ENCODE measurements at places on chromosomes 5 and 9.
A peak's percentile ranks its signal among the peaks of the same experiment; 100 is the strongest.

GRCh38 chr5:83281176-83281575, 190.4 kb upstream of the VCAN start:
- DNase-seq: no peak

DNA sequence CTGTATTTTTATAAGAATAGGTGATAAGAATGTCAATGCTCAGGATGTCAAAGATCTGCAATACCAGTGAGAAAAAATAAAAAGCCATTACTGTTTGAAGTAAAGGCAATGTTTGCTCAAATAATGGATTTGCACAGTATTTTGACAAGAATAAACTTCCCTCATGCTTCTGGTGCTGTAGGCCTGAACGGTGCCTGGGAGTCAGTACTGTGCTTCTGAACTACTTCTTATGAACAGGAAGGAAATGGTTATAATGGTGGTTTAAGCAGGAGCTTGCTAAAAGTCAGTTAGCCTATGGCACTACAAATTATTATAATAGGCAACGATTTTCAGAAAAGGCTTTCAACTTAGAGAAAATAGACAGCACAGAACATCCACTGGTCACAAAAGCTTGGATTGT, 548.3 kb upstream of the CDH18 start:
- no peak for DNase-seq

GRCh38 chr5:120806202-120806601, 342.1 kb downstream of the PRR16 start:
- no peak for DNase-seq

DNA sequence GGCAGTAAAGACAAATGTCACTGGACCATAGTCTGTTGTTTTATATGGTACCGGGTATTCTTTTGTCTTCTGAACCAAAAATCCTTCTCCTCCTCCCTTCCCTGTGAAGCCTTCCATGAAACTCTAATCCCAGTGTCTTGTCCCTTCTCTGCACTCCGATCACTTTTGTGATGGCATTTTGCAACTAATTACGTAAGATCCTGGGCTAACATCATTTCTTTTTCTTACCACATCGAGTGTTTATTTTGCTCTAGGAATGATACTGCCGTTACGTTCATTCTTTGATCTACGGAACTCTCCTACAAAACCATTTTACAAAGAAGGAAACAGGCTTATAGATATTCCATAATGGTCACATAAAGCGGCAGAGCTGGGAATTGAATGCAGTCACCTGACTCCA, 33.7 kb downstream of the SNX18 start:
- no peak for DNase-seq

GRCh38 chr5:67160985-67161384, 35.6 kb downstream of the CD180 start:
- peak; percentile 47 for DNase-seq

DNA sequence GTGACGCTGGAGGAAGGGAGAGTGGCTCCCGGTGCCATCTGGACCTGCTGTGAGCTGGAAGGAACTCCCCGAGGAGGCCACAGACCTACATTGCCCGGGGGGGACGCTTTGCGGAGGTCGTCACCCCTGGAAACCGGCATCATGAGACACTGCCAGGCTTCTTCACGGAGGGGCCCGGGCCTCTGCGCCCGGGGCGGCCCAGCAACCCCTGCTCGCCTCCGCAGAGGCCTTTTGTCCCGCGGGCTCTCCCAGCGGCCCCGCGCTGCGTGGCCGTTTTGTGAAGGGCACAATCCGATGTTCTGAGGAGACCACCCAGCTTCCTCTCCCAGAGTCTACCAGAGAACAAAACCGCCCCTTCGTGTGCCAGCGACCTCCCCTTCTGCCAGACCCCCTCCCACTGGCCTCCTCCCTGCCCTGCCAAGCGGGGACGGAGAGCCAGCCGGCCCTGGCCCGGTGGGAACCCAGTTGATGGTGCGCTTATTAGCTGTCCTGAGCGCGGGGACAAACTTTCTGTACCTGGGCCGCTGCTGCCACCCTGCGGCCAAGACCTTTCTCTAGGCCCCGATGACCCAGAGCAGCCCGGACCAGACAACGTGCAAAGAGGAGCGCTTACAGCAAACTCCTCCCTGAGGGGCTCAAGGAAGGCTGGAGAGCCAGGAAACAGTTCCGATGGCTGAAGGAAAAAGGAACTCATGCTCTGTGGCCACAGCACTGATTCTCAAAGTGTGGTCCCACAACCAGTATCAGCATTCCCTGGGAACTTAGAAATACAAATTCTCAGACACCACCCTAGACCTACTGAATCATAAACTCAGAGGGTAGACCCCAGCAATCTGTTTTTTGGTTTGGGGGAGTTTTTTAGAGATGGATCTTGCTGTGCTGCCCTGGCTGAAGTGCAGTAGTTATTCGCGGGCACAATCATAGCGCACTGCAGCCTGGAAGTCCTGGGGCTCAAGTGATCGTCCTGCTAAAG, 86.7 kb downstream of the SLC1A3 start:
- DNase-seq: peak; percentile 69

- DNase-seq: no peak
Measured at GRCh38 chr5:155193029-155193428, 179.5 kb downstream of the KIF4B start.

- no peak for DNase-seq
Measured at GRCh38 chr9:118215549-118215948, 511.3 kb downstream of the TLR4 start.

DNA sequence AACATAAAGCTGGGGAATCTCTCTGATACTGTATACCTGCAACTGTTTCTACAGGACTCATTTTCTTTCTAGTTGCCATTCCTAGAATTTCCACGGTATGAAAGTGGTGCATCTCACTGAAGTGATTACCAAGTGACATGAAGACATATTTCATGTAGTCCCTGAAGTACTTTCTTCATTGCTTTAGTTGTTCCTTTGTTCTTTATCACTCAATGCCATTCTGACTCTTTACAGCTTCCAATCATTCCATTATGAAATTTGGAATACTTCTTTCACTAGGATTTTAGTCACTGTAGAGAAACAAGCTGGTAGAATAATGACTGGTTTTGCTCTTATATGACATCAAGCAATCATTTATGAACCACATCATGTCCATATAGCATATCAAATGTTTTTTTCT, 645.1 kb downstream of the CDH18 start:
- DNase-seq: no peak

GRCh38 chr9:93891050-93891449, 64.1 kb downstream of the BARX1 start:
- DNase-seq: no peak

DNA sequence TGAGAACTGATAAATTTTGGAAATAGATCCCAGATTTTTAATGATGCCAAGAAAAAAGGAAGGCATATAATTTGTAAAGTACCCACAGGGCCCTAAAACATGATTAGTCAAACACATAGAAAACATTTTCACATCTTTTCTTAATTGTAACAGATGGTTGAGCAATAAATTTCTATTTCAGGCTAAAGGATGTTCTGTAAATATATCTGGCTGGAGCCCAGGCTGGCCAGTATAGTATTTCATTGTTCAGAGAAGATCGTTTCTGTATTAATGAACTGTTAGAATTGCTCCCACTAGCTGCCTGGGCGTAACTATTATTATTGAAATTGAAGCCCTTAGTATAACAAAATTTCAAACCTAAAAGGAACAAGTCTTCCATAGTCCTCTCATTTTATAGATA, 105.3 kb upstream of the SMC2 start:
- DNase-seq: no peak

DNA sequence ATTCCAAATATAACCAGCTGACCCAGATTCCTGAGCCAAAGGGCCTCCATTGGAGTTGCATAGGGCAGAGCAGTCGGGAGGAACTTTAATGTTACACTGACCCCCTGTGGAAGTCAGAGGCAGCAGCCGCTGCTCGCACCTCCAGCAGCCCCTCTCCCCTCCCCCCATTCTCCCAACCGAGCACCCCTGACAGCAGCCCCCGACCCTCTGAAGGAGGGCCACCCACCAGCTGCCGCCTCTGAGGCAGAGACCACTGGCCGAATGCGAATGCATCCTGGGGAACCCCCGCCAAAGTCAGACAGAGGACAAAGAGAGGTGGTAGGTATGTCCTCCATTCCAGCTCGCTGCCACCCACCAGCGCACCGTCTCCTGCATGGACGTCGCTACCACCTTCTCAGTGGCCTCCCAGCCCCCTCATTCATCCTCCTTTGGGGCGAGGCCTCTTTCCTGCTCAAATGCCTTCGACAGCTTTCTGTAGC, 231.0 kb downstream of the CDK5RAP2 start:
- DNase-seq: peak; percentile 43

GRCh38 chr5:91730026-91730425, 346.9 kb upstream of the ARRDC3 start:
- no peak for DNase-seq

- no peak for DNase-seq
Measured at GRCh38 chr5:32343058-32343672, 30.4 kb upstream of the MTMR12 start.

DNA sequence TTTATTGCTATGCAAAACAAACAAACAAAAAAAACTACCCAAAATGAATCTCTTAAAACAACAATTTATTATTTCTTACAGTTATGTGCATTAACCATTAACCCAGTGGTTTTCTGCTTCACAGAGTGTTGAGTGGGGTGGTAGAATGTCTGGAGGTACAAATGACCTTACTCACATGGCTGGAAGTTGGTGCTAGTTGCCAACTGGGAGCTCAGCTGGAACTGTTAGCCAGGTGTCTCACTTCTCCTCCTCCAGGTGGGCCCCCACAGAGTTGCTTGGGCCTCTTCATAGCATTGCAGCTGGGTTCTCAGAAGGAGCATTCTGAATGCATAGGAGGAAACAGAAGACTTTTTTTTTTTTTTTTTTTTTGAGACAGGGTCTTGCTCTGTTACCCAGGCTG, 10.5 kb upstream of the B4GALT1 start:
- no peak for DNase-seq

GRCh38 chr9:137813651-137814415, 63.7 kb upstream of the CACNA1B start:
- no peak for DNase-seq

GRCh38 chr9:134544388-134545214, 97.0 kb upstream of the COL5A1 start:
- peak; percentile 68 for DNase-seq

- no peak for DNase-seq
Measured at GRCh38 chr9:135592625-135593024, 31.1 kb downstream of the PAEP start.

DNA sequence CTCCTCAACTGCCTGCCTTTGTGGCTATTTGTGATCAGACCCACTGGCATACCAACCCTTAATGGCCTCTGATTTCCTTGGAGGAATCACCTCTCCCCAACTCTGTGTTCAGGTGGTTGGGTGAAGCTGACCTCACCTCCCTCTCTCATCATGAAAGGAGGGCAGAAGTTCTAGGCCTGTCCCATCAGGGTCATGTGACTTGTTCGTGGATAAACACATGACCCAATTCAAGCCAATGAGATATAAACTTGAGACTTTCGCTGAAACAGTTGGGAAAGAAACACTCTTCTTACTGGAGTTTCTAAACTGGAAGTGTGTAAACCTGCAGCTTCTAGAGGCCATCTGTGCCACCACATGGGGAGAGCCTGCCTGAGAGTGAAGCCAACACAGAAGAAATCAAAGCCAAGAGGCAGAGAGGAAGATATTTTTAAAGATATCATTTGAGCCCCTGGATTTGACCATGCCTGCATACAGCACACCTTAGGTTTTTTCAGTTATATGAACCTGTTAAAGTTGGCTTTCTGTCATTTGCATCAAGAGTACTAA, 5.8 kb downstream of the GABBR2 start:
- DNase-seq: no peak

DNA sequence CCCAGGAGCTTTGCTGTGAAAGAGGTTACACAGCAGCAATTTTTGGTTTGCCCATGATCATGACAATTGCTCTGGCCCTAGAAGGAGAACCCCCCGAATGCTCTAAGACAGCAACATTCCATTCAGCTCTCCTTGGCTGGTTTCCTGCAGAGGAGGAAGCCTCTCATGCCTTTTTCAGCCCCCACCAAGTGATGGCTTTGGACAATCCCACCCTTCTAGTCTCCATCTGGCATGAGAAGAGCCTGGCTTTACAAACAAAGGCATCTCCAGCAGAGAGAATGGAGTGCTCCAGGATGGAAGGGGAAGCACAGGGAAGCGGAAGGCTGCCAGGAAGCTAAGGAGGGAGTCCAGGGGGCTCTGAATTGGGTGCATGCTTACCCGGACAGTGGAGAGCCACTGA, 98.4 kb downstream of the CRB2 start:
- no peak for DNase-seq

DNA sequence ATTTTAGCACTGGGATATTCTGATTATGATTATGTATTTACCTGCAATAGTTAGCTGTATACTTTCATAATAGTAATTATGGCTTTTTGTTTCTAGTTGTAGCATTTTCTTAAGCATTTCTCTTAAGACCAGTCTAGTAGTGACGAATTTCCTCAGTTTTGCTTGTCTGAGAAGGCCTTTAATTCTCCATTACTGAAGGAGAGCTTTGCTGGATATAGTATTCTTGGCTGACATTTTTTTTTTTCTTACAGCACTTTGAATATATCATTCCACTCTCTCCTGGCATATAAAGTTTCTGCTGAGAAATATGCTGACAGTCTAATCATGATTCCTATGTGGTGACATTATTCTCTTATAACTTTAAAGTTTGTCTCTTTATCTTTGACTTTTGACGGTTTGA, 181.1 kb upstream of the DMRTA1 start:
- DNase-seq: no peak

GRCh38 chr9:1028501-1029190, 21.5 kb upstream of the DMRT2 start:
- DNase-seq: no peak

GRCh38 chr5:94425396-94425795, 193.0 kb downstream of the KIAA0825 start:
- DNase-seq: no peak

- no peak for DNase-seq
Measured at GRCh38 chr5:123448017-123448617, 24.9 kb upstream of the CEP120 start.

DNA sequence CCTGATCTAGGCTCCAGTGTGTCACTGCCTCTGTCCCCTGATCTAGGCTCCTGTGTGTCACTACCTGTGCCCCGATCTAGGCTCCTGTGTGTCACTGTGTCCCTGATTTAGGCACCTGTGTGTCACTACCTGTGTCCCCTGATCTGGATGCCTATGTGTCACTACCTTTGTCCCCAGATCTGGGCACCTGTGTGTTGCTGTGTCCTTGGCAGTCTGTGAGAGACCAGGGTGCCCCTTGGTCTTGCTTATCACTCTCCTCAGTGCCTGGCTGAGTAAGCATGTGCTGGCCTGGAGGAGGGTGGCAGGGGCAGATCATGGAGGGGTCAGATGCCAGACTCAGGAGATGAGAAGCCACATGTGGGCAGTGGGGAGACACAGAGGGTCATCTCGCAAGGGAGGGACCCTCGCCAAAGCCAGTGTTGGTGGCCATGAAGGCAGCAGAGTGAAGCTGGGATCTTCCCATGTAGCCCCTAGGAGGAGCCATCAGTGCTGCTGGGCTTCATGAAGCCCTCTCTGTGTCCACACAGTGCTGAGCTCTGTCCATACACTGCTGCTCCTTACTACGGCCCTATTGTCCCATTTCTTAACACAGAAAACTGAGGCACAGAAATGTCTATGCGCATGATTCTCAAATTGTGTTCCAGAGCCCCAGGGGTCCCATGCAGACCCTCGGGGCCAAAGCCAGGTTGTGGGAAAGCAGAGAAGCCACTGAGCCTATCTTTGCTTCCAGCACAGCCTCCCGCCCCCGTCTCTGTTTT, 15.5 kb downstream of the OLFML2A start:
- DNase-seq: no peak
